Parietal lobe (tissue), 2 donors: ENCODE measurements at places on chromosomes 7 and 10. TPM values are rescaled to one million over a fixed set of nuclear protein-coding genes. Genes with fewer than 3 reads are reported as not detected.

Gene BEND7
- total RNA-seq: 14.4 TPM

Gene ABCB4
- 4.1 TPM for total RNA-seq

Gene SLC39A12
- total RNA-seq: 2.5 TPM

Gene ZNF503
- total RNA-seq: 1.9 TPM

Gene MNX1
- total RNA-seq: not detected

Gene ADD3
- total RNA-seq: 118 TPM
